NCI-H82 (cell line): ENCODE measurements at places on chromosomes 7 and 10.

- no peak for DNase-seq
Observed at GRCh38 chr7:50273301-50273700, 31.2 kb upstream of the IKZF1 start.

- DNase-seq = no peak
Observed at GRCh38 chr10:27108165-27108564, 7.9 kb upstream of the ANKRD26 start.

DNA sequence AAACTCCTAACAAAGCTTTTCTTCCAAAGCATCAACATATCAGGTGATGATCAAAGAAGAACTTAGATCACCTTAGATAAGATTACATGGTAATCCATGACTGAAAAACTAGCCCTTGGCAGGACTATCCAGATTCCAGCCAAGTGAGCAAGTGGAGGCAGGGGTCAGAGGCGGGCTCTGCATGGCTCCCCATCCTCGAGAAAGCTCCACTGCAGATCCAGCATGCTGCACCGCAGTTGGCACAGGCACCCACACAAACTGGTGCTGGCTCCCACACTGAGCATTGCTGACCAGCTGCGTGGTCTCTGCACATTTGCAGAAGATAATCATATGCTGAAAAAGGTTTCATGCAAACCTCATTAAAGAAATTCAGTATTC, 10.1 kb downstream of the PSAP start:
- no peak for DNase-seq

DNA sequence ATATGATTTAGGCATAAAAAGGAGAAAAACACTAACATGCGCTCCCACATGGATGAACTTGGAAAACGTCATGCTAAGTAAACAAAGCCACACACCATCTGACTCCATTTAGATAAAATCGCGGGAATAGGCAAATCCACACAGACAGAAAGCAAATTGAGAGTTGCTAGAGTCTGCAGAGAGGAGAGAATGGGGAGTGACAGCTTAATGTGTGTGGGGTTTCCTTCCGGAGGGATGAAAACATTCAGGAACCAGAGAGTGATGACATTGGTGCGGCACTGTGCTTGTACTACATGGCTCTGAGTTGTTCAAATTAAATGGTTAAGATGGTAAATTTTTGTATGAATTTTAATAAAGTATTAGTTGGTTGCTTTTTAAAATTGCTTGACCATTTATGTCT, 482.9 kb upstream of the AKR1E2 start:
- no peak for DNase-seq

- peak; percentile 10 for DNase-seq
Observed at GRCh38 chr10:17409170-17409733, 45.1 kb downstream of the ST8SIA6 start.

DNA sequence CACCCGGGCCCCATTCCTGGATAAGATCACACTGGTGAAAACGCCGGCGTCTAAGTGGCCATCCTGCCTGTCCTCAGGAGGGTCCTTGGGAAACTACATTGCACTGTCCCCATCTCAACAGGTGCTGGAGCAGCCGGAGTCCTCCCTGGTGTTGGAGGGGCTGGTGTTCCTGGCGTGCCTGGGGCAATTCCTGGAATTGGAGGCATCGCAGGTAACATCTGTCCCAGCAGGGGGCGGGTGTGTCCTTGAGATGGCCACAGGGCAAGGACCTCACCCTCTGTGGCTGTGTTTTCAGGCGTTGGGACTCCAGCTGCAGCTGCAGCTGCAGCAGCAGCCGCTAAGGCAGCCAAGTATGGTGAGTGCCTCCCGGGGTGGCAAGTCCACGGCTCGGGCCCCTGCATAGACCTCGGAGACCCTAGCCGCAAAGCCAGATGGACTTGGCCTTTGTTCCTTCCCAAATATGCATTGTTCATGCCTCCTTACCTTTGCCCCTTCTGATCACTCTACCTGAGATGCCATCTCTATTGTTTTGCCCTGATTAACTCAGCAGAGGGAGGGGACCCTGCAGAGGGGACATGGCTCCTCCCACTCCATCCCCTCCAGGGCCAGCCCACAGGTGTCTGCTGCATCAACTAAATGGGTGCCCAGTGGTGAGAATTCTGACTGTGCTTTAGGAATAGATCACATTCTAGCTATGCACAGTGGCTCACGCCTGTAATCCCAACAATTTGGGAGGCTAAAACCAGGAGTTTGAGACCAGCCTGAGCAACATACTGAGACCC, 23.8 kb downstream of the ELN start:
- peak; percentile 50 for DNase-seq

DNA sequence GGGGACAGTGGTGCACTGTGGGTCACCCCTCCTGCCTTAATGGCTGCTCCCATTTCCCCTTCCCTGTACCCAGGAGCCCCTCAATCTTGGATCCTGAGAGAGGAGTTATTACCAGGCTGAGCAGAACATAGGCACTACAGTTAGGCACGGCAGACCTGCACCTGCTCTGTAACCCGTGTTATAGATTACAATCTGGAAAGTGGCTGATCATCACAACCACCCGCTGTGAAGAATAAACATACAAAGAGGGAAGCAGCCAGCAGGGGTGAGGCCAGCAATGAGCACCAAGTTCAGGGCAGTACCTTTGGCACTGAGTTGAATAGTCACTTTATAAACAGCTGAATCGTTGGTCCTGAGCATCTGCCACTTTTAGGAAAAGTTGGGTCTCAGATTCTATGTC, 1.7 kb downstream of the CDHR1 start:
- peak; percentile 13 for DNase-seq

DNA sequence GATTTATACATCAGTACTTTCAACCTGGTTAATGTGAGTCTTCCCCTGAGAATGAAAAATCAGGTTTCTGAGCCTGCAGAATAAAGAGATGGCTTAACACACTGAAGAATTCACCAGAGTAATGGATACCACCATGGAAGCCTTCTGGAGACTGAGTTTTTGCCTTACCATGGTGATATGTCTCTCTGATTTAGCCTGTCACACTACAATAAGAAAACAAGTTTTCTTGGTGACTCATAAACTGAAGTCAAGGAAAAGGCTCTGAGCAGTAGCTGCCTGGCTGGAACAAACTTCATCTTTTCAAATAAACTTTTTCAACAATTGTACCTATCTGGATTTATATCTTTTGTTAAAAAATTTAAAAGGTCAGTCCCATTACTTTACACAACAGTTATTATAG, 229.0 kb downstream of the PRPF18 start:
- DNase-seq = no peak

DNA sequence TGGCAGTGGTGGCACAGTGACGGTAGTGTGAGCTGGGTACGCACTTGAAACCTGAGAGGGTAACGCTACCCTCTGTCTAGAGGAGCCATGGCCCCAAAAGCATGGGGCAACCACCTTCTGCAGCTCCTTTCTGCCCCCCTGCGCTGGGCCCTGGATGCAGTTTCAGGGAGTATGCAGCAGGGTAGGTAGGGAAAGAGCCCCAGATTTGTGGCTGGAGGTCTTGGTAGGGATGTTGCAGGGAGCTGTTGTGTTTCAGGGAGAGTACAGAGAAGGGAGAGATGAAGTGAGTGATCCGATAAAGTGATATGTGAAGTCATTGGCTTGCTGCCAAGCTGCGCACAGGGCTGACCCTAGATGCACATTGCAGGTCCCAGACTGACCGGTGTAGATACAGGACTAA, 2.7 kb upstream of the PGAM2 start:
- peak; percentile 63 for DNase-seq

- DNase-seq = no peak
Observed at GRCh38 chr10:12465385-12466136, 116.2 kb downstream of the CAMK1D start.
